ENCODE measurements at places on chromosomes 1 and 21.

DNA sequence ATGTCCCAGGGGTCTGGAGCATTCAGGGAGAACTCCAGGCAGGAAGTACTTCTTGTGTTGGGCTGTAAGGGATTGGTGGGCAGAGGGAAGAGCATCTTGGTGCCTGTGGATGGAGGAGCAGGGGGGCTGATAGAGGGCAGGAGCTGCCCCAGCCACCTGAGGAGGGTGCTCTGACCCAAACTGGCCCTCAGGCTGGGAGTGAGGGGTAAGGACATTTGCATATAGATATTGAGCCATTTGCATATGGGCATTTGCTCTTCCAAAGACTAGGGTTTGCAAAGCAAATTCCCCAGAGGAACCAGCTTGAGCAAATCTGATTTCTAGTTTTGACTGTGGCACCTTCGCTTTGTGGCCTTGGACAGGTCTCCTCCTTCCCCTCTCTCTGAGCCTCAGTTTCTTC, 18.2 kb downstream of the ZNF362 start:
- no peak for DNase-seq

- no peak for DNase-seq
Measured at GRCh38 chr1:116545359-116545705, 25.5 kb downstream of the CD58 start.

DNA sequence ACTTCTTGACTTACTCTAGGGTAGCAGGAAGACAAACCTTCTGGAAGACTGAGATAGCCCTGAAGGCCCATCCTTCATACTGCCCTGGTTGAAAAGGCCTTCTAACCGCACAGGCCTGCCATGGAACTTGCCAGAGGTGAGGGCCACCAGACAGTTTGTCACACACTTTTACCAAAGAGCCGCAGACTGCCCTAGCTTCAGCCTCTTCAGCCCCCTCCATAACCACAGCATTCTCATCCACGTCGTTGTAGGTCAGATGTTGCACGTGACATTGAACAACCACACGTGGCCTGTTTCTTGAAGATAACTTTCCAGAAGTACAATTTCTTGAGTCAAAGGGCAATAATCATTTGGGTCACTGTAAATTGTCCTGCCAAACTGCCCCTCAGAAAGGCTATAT, 18.9 kb downstream of the ZNF362 start:
- DNase-seq, result no peak

- no peak for DNase-seq
Measured at GRCh38 chr1:21961799-21962198, 15.0 kb upstream of the CELA3B start.

DNA sequence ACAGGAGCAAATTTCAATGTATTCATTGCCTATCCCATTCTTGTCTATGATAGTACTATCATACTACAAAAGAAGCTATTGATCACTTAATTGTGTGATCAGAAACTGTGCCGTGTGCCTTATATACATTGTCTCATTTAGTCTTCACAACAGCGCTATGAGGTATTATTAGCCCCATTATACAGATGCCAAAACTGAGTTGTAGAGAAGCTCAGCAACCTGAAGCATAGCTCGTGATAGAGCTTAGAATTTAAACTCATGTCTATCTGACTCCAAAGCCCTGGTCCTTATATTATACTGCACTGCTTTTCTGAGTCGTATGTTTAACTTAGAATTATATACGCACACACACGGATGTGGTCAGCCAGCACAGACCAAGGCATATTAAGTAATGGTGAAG, 315.1 kb downstream of the NFIA start:
- DNase-seq, result no peak

- no peak for DNase-seq
Measured at GRCh38 chr1:83929184-83929583, 69.7 kb downstream of the TTLL7 start.

GRCh38 chr1:198175423-198176170, 18.8 kb downstream of the NEK7 start:
- DNase-seq, result peak; percentile 4

DNA sequence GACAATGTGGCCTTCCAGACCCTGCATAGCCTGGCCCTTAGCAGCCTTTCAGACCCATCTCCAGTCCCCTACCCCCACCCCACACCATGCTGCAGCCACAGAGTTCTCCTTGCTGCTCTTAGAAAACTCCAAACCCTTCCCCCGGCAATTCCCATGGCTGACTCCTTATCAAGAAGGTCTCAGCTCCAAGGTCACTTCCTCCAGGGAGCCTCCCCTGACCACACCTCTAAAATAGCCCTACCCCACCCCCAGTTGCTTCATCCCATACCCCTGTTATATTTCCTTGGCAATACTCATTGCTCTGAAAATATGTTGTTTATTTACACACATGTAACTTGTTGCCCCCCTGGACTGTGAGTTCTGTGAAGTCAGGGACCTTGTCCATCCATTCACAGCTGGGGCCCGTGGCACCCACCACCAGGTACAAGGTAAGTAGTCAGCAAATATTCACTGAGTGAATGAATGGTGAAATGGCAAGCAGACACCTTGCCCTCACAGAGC, 4.3 kb upstream of the ADGRB2 start:
- no peak for DNase-seq

GRCh38 chr1:226731257-226731893, 7.7 kb downstream of the ITPKB start:
- DNase-seq, result no peak

- DNase-seq, result no peak
Measured at GRCh38 chr1:59410457-59410856, 113.6 kb downstream of the FGGY start.

- DNase-seq, result no peak
Measured at GRCh38 chr1:68221001-68221979, 11.0 kb downstream of the WLS start.

- DNase-seq, result no peak
Measured at GRCh38 chr1:186220067-186220466, 155.0 kb downstream of the TPR start.

All from T-helper 22 cell (primary cell).